ENCODE measurements at places on chromosomes 12 and 14. TPM values are rescaled to one million over a fixed set of nuclear protein-coding genes. Genes with fewer than 3 reads are reported as not detected.
A peak's percentile ranks its signal among the peaks of the same experiment; 100 is the strongest.

GRCh38 chr14:59969319-59969718, 49.4 kb downstream of the LRRC9 start:
- peak; percentile 54 for DNase-seq

- DNase-seq = no peak
These were observed 30.6 kb downstream of the ABCC9 start for GRCh38 chr12:21910657-21911056.

DNA sequence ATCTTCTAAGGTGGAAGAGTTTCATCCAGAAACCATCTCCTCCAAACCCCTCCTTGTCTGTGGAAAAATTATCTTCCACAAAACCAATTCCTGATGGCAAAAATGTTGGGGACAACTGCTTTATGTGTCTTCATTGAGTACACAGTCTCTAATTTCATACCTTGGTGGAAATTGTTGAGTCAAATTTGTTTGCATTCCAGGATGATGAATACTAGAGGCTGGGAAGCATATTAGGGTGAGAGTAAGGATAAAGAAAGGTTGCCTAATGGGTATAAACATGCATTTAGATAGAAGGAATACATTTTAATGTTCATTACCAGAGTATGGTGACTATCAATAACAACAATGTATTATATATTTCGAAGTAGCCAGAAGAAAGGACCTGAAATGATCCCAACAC, 98.2 kb downstream of the C12orf42 start:
- DNase-seq = no peak

- no peak for DNase-seq
These were observed 62.1 kb upstream of the MAP1LC3B2 start for GRCh38 chr12:116497051-116497591.

GRCh38 chr14:104927901-104928300, 3.2 kb downstream of the PLD4 start:
- no peak for DNase-seq

DNA sequence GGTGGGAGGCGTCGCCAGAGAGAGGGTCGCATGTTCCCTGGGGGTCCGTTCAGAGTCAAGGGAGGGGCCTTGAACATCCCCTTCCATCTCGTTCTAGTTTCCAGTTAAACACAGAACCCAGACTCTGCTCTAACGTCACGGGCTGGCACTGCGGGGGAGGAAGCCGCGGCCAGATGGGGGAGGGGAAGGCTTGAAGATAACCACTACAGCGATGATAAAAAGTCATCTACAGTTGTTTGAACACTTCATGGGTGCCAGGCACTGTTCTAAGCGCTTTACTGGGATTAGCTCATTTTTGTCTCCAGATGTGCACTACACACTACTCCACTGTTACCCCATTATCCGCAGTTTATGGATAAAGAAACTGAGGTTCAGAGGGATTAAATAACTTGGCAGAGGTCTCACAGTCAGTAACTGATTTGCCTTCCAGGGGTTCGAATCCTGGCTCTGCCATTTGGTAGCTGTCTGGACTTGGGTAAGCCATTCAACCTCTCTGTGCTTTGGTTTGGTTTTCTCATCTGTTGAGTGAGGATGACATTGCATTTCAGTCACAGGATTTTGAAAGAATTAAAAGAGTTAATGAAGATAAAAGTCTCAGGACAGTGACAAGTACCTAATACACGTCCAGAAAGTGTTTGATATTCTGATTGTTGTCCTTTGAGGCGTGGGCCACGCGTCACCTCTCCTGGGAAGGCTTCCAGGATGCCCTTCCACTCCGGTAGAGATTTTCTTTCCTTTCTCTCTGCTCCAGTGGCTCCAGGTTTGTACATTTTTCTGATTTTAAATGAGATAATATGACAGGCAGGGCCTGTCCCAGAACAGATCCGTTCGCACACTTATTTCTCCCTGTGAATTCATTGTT, 798 bp upstream of the RASAL1 start:
- DNase-seq = no peak

The KRT83 gene
- total RNA-seq = not detected

The GARIN6 gene
- not detected for total RNA-seq

The SLC8B1 gene
- total RNA-seq = 7.0 TPM

The KERA gene
- total RNA-seq = not detected

GRCh38 chr12:121132601-121133481, at the start of gene P2RX7:
Gene P2RX7, plus strand, starts transcription at chr12:121132876. Its CDS starts 95 bp downstream, at chr12:121132971.
- DNase-seq = peak; percentile 86

The TPH2 gene
- not detected for total RNA-seq

The CCDC177 gene
- total RNA-seq = not detected

DNA sequence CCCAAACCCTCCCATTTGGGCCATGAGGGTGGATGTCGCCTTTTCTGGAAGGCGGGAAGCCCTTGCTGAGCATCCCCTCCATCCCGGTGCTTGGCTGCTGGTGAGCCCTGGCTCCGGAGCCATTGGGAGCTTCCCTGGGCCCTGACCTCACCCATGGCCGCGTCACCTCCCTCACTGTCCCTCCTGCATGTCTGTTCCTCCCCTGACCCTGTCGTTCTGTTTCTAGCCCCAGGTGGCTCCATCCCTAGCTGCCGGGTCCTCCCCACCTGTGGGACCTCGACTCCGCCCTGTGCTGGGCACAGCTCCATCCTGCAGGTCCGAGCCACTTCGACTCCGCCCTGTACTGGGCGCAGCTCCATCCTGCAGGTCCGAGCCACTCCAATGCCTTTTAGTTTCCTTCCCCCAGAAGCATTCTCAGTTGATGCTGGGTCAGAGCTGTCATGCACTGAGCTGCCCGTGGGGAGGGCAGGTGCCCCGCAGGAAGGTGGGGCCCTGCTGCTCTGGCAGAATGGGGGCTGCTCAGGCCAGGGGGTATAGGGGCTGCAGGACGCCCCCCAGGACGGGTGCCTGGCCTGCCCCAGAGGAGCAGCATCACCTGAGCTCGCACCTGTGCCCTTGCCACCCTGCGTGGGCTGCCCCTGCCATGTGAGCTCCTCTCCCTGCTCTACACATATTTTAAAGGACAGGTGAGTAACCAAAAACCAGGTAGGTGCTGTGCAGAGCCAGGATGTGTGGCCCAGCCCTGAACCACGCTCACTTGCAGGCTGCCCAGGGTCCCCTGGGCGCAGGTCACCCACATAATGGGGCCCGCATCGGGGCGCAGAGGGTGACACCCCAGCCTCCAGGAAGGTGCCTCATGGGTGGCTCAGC, 19.0 kb downstream of the NOC4L start:
- peak; percentile 31 for DNase-seq

The BHLHE41 gene
- total RNA-seq = 8.1 TPM

The DMAC2L gene
- 8.5 TPM for total RNA-seq

- DNase-seq = no peak
These were observed at the start of gene AGAP2 for GRCh38 chr12:57738661-57739237. Gene AGAP2, minus strand, starts transcription at chr12:57738742. Its CDS starts 496 bp downstream, at chr12:57738246.

- peak; percentile 35 for DNase-seq
These were observed 895 bp upstream of the CCDC88C start for GRCh38 chr14:91418387-91419043.

DNA sequence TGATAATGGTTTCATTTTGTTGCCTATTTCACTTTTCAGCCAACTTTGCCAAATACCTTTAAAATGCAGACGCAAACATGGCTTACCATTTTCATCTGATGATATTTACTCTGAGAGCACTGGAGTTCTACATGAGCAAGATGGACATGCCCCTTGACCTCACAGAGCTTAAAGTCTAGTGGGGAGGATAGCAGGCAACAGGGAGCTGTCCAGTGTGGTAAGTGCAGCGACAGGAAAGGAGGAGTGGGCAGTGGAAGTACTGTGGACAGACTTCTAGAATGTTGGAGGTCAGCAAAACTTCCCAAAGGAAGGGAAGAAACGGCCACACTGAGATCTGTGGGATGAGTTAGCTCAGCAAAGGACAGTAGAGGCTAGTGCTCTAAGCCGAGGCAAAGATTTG, 25.3 kb downstream of the LRIG3 start:
- no peak for DNase-seq

DNA sequence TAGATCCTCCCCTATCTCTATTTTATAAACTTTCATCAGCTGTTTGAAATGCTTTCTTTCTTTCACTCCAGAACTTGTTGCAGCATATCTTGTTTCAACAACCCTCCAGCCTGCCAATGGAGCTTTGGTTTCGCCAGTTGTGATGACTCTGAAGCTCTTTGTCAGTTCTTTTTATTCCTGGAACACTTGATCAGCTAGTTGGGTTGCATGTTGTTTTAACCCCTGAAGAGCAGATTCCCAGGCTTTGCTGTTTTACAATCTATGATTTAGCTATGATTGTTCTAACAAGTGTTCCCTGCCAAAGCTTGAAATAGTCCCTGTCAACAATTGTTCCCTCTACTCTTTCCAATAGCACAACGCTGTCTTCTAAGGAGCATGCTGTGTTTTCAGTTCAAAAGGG, 50.6 kb upstream of the FUT8 start:
- no peak for DNase-seq

DNA sequence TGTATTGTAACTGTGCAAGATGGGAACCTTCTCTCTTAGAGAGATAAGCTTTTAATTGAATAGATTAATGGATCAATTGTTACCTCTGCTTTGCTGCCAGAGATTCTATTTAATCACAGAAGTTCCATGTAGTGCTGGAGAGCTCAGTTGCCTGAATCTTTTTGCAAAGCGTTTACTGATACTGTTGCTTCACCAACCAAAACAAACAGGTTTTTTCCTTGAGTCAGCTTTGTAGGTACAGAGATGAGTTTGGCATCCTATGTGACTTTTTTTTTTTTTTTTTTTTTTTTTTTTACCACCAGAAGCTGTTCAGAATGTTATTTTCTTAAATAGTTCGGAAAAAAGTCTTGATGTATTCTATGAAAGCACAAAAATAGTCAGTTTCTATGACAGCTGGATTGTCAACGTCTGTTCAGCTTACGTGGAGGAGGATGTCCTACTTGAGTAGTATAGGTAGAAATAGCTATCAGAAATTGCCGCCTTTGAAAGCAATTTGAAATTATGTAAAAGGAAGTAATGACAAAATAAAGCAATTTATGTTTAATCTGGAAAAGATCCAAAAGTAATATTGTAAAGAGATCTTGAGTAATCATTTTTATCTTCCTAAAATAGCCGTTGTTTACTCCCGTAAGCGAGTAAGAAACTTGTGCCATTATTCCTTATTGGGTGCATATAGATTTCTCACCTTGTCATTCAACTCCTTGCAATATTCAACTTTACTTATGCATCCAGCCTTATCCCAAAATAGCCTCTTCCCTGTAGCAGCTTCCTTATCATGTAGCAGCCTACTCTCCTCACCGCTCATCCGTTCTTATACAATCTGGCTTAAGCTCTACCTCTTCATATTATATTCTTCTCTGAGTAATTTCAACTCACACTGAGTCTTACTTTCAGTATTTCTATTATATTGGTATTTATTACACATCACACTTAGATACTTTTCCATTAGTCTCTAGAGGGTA, 5.2 kb downstream of the LRRK2 start:
- no peak for DNase-seq

- DNase-seq = no peak
These were observed 113.6 kb downstream of the ZFP36L1 start for GRCh38 chr14:68679301-68679700.

GRCh38 chr12:3600039-3600720, 109.2 kb downstream of the PRMT8 start:
- no peak for DNase-seq

The PPM1H gene
- 3.7 TPM for total RNA-seq

GRCh38 chr12:31215518-31216232, 110.3 kb downstream of the SINHCAF start:
- no peak for DNase-seq

DNA sequence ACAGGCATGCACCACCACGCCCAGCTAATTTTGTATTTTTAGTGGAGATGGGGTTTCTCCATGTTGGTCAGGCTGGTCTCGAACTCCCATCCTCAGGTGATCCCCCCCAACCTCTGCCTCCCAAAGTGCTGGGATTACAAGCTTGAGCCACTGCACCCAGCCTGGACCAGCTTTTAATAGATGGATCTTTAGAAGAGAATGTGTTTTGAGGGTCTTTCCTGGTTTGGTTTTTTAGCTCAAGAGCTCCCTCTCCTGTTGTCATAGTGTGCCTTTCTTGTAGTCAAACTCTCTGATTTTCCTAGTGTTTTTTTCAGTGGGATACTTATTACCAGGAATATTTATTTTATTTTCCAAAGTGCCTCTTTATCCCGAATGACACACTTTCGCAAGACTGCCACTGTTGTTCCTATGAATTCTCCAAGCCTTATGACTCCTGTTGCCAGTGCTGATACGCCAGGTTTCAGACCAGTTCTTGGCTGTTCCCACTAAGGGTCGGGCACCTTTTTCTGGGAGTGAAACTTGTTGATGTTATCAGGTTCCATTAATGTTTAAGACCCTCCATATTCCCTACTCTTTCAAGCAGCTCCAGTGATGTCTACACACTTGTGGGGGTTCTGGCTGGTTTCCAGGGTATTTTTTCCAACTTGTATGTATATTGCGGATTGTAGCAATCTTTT, 31.5 kb upstream of the LIMA1 start:
- DNase-seq = peak; percentile 48

GRCh38 chr14:66045572-66046021, 440.6 kb upstream of the CCDC196 start:
- no peak for DNase-seq

GRCh38 chr14:61603736-61604135, 91.6 kb upstream of the HIF1A start:
- DNase-seq = no peak

The ANO4 gene
- 1.8 TPM for total RNA-seq

- DNase-seq = no peak
These were observed 87.6 kb downstream of the SLC15A5 start for GRCh38 chr12:16189849-16190248.

GRCh38 chr14:104686624-104687517, 2.5 kb upstream of the INF2 start:
- DNase-seq = no peak

The KRT6C gene
- not detected for total RNA-seq

The PMCH gene
- not detected for total RNA-seq

The TAS2R7 gene
- not detected for total RNA-seq

The SMCO2 gene
- total RNA-seq = 0.33 TPM

The KRT71 gene
- not detected for total RNA-seq

GRCh38 chr12:94649349-94650142, 811 bp downstream of the TMCC3 start:
- no peak for DNase-seq

- DNase-seq = no peak
These were observed 291.5 kb downstream of the RPS29 start for GRCh38 chr14:49294621-49295148.

The C1RL gene
- total RNA-seq = 46.4 TPM
